ENCODE measurements at places on chromosomes 12 and 14.

DNA sequence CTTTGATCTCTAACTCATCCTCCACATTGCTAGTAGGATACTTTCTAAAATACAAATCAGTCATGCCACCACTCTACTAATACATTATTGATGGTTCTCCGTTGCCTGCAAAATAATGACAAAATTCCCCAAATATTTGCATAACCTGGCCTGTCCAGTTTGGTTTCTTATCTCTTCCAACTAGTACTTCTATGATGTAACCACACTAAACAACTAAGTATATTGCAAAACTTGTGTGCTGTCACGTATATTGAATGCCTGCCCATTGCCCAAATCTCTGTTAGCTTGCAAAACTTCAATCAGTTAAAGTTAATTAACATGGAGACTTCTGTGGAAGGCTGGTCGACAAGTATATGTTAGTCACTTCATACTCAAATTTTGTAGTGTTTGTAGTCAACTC is 6.5 kb downstream of the OR6C74 start:
- no peak for DNase-seq

DNA sequence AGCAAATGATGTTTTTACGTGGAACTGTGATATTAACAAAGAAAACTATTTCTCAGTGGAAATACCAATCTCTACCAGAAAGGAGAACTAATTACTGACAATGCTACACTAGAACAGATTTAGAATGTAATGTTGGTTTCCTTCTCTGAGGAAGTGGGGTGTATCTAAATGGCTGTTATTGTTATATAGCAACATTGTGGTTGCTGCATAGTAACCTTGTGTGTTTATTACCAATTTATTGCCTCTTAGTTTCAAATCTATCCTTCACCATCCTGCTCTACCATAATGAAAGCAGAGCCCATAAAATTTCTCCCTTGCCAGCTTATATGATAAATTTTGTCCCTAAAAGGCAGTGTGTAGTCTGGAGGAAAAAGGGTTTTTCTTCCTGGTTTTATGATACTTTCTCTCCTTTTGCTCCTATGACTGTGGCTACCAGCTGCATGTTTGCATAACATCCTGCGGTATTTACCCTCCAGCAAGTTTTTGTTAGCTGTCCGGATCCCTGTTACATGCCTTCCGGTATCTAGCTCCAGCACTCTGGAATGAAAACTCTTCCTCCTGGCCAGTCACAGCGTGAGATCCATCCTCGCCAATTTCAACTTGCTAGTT is 5.7 kb upstream of the KLRK1 start:
- DNase-seq = no peak

GRCh38 chr12:46354111-46354801 is 18.3 kb downstream of the SLC38A2 start:
- DNase-seq = no peak

DNA sequence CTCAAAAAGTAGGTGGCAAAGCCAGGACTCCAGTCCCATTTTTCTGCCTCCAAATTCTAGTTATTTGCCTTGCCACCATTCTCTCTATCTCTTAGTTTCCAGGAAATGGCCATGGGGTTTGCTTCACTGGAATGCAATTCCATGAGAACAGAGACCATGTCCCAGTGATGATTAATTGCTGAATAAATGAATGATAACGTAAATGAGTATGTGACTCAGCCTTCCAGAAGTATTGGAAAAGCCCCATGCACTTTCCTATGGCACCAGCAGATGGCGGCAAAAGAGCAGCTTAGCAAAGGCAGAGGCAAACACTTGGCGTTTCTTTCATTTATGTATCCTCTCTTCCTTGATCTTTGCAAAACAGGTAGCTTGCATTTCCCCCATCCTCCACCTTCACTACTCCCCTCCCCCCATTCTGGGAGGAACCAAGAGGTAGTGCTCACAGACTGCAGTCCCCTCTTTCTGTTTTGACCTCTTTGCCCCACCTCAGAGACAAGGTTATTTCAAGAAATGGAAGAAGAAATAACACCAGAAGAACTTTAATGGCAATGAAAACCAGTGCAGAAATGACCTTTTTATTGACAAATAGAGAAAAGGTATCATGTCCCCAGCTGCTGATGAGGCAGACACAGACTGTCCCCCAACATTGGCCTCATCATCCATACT is 21.3 kb downstream of the TBX3 start:
- no peak for DNase-seq
